Mesothelial cell of epicardium (in vitro differentiated cells): ENCODE measurements at places on chromosomes 13 and 19.
A peak's percentile ranks its signal among the peaks of the same experiment; 100 is the strongest.

DNA sequence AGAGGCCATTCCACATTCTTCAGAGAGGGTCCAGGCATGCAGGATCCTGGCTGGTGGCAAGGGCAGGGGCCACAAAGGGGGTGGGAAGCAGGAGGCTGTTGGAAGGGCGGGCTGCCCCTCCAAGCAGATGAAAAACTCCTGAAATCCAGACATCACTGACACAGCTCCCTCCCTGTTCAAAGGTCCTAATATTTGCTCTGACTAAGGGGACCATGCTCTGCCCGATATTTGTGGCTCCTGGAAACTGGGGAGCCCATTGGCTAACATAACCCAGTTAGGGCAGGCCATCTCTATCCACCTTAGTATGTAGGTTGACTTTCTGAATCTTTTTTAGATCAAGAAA is 3.3 kb upstream of the CDX2 start:
- DNase-seq, result no peak

- DNase-seq, result no peak
Observed at GRCh38 chr13:76425935-76426334, 460.3 kb downstream of the KCTD12 start.

- no peak for DNase-seq
Observed at GRCh38 chr19:56740501-56740900, 68.9 kb upstream of the ZNF835 start.

GRCh38 chr13:28495538-28496187 is 735 bp upstream of the FLT1 start:
- DNase-seq, result no peak

DNA sequence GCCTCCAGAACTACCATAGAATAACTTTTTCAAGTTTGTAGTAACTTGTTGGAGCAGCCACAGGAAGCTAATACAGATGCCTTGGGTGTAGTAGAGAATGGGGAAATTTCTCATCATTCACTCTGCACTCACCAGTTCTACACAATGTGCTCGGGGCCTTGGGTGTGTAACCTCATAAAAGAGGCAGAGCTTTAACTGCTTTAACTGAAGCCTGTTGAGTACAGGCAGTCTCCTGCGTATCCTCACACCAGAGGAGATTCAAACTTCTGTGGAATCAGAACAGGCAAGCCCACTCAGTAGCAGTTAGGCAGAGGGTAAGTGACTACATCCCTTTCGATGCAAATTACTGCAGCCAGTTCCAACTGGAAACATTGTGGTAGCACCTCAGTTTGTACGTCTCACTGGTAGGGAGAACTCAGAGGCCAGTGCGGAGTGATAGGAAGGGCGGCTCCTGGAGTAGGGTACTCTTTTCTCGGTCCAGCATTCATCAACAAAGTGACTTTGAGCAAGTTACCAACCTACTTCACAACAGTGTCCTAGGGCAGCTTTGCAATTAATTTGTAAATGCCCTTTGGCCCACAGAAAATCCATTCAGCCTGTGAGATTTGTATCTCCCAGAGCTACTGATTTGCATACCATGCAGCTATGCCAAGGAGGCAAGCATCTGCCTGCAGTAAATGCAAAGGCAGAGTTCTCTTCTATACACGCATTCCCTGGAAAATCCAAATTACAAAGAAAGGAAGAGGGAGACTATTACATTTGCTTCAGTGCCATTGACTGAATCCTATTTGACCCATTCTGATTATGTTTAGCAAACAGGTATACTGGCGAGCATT is 904.3 kb downstream of the DIAPH3 start:
- DNase-seq, result no peak

GRCh38 chr19:44811122-44811419 is 2.2 kb downstream of the BCAM start:
- no peak for DNase-seq

- DNase-seq, result no peak
Observed at GRCh38 chr13:50948601-50949000, 39.0 kb downstream of the RNASEH2B start.

DNA sequence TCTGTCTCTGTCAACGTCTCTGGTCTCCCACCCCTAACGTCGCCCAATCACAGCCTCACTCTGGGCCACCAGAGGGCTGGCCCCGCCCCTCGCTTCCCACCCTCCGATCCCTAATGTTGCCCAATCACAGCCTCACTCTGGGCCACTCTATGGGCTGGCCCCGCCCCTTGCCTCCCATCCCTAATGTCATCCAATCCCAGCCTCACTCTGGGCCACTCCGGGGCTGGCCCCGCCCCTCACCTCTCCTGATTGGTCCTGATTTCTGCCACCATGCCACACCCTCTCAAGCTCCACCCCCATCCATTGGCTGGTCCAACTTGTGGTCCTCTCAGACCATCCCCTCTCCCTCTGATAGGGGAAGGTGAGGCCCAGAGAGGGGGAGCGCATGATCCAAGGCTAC is 24.9 kb downstream of the CELF5 start:
- no peak for DNase-seq

- no peak for DNase-seq
Observed at GRCh38 chr13:44191504-44192171, 182.0 kb upstream of the SERP2 start.

DNA sequence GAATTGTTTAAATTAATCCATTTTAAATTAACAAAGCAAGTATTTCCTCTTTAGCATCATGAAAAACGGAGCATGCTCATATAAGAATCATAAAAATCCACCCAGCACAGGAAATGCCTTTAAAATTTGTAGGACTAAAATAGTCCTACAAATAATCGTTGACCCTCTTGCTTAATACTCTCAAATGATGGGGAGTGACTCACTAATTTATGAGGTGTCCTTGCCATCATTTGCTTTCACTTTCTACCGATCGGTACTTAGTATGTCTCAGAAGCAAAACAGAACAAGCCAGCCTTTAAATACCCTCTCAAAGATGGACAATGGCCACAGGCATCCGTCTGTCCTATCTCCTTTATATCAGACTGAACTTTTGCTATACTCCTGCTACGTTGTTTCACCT is 97.2 kb downstream of the SUCLA2 start:
- DNase-seq, result no peak

DNA sequence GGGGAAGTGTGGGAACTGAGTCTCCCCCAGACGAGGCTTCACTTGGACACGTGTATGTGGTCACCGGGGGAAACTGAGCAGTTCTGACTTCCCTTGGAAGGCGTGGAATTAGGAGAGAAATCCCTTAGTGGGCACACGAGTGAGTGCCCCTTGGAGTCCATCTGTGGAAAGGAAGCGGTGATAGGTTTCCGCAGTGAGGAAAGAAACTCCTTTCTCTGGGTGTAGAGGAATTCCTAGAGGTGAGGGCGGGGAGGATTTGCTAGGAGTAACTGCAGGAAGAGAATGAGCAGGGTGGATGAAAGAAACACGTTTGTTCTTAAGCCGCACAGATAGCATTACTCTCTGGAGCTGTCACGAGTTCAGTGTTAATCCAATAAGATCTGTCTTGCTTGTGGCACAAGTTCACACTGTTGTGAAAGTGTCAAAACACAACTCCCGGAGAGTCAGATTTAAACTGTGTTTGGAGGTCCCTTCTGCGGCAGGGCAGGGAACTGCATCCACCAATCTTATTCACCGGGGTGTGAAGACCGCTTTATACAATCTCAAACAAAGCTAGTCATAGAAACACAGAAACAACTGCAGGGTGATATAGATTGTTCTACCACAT is 1.2 kb downstream of the KL start:
- DNase-seq, result no peak

DNA sequence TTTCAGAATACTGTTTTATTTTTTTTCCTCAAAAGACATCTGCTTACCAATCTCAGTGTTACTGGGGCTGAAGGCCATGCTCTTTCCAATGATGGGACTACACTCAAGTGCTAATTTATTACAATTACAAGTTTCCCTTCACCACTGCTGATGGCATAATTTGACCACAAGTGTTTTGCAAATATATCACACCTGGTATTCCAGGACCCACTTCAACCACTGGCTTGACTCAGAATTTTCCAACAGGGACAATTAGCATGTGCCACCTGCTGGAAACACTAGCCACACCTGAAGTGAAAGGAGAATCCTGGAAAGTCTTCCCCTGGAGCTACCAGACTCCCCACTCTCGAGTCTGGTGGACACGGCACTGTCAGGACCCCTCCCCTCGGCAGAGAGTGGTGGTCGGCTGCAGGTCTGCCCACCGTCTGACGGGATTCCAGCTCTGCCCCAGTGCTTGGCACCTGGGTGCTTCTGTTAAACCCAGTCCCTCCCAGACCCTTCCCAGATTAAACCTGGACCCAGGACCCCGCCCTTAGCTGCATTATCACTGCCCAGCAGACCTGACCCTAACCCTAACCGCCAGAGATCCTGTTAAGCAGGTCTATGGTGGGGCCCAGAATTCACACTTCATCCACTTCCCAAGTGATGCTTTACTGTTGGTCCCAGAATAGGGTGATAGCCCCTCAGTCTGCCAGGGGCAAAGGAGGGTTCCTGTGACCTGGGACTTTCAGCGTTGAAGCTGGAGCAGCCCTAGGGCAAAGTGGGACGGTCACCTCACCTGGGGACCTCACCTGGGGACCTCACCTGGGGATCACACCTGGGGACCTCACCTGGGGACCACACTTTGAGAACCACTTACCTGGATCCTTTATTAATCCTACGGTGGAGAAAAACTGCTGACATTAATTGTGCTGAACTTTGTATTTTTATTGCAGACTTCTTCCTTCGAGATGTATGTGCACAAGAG is 17.6 kb upstream of the RASA3 start:
- DNase-seq, result no peak

- DNase-seq, result no peak
Observed at GRCh38 chr19:46866407-46867136, 5.8 kb downstream of the ARHGAP35 start.

DNA sequence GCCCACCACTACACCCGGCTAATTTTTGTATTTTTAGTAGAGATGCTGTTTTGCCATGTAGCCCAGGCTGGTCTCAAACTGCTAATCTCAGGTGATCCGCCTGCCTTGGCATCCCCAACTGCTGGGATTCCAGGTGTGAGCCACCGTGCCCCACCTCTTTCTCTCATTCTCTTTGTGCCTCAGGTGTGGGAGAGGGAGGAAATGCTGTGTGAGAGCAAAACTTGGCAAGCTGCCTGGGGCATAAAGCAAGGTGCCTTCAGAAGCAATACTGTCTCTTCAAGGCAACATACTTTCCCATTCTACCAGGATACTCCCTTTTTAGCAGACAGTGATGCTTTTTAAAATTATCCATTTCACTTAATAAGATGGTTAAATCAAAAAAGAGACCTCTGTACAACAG is 53.2 kb upstream of the RFC3 start:
- DNase-seq, result no peak

DNA sequence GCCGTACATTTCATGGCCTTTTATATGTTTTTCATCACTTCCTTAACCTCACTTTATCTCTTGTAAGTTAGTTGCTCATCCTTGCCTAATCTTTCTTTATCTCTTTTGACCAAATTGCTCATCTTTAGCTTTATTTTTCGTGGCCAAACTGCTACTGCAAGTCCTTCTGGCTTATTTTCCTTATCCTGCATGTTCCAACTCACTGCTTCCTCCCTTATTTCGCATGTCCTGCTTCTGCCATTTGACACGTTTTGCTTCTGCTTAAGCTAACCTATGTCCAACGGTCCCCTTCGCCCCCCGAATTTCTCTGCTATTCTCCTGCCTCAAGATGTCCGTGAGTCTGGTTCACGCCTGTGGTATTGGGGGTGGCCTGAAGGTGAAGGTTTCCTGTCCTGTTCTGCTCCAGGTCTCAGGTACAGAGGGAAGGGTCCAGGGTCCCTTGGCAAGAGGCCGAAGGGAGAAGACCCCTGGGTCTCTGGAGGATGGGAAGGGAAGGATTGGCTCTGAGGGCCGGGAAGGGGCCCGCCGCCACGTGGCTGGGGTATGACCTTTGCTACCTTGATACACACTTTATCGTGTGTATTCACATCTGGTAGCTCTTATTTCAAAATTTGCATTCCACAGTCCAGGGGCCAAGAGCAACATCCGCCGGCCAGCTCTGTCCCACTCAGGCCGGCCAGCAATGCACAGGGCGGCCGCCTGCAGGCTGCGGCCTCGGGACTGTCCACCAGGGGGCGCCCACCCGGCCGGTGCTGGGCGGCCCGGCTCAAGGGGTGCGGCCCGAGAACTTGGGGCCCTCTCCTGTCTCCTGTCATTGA is 2.9 kb upstream of the C19orf85 start:
- no peak for DNase-seq

DNA sequence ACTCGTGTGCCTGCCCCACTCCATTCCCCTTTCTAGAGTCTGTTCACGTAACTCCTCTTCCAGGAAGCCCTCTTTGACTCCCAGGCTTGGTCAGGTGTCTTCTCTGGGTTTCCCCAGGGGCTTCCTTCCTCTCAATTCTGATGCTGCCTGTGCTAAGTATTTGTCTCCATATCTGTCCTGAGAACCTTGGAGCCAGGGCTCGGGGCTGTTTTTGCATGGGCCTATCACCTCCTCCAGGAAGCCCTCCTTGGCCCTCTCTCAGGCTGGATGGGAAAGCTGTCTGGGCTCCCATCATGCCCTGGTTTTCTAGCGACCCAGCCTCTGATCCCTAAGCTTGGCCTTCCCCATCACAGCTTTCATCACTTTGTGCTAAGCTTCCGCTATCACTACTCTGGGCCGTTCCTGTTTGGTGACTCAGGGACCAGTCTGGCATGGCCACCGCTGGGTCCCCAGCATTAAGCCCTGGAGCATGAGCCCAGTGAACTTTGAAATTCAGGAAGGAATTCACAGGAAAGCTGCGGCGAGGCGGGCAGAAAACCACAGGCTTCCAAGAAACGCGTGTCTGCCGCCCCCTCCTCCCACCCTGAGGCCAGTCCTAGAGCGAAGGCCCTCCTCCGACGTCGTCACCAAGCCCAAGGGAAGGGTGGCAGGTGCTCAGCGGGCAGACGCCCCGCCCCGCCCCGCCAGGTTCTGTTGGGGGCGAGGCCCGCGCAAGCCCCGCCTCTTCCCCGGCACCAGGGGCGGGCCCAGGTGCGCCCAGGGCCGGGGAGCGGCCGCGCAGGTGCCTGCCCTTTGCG is 486 bp upstream of the SPINT2 start:
- peak; percentile 88 for DNase-seq

DNA sequence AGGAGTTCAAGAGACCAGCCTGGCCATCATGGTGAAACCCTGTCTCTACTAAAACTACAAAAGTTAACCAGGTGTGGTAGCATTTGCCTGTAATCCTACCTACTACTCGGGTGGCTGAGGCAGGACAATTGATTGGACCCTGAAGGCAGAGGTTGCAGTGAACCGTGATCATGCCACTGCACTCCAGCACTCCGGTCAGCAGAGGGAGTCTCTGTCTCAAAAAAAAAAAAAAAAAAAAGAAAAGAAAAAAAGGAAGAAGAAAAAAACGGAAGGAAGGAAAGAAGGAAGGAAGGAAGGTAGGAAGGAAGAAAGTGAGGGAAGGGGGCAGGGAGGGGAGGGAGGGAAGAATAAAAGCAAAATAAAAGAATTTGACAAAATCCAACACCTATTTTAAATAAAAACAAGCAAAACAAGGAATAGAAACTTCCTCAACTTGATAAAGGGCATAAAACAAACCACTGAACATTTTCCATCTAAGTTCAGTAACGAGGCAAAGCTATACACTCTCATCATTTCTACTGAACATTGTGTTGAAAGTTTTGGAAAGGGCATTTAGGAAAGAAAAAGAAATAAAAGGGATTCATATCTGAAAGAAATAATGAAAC is 411.6 kb upstream of the SLITRK5 start:
- DNase-seq, result no peak

DNA sequence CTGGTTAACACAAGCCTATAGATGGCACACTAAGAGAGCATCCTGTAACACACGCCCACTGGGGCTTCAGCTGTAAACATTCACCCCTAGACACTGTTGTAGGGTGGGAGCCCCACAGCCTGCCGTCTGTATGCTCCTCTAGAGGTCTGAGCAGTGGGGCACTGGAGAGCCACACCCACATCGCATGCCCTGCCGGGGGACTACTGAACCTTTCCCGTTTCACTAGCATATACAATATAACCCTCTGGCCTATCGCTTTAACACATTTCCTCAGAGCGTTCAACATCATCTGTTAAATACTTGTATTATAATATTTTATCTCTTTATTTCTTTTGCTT is 73.4 kb downstream of the PCDH9 start:
- DNase-seq, result no peak
